ENCODE measurements at places on chromosomes 16 and 17.
A peak's percentile ranks its signal among the peaks of the same experiment; 100 is the strongest.

GRCh38 chr16:57377080-57377841, 5.0 kb downstream of the CX3CL1 start:
- no peak for DNase-seq

DNA sequence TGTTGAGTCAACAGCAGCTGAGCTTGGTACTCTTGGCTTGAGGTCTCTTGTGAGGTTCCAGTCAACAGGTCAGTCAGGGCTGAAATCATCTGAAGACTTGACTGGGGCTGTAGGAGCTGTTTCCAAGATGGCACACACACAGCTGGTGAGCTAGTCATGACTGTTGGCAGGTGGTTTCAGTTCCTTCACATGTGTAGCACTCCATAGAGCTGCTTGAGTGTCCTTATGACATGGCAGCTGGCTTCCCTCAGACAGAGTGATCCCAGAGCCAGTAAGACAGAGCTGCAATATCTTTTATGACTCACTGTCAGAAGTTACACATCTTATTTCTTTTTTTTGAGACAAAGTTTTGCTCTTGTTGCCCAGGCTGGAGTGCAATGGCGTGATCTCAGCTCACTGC, 19.5 kb upstream of the GAS7 start:
- DNase-seq, result no peak

DNA sequence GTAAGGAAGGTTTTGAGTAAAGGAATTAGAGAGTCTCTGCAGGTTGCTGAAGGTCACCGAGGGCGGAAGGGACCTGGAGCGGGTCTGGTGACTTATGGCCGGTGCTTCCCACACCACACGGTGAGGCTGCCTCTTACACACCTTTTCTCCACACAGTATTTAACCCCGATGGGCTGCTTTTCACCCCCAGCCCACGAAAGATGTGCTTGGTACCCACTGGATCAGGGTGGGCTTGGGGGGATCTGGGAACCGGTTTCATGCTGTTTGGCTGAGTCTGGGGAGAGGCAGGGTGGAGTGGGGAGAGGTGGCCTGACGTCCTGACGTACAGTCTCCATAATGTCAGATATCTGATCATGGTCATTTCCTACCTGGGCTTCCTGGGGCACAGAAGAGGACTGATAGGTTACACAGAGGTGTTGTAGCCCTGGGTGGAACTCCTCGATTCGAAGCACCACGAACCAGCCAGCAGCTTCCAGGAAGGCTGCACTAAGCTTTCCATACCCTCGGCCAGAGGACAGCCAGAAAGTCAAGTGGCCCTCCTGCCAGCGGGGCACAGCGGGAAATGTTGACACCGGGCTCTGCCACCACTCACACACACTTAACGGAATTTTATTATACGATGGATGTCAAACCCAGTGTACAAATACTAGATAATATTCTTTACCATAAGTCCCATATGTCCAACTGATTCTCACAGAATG, 34.0 kb downstream of the OR1D5 start:
- no peak for DNase-seq

DNA sequence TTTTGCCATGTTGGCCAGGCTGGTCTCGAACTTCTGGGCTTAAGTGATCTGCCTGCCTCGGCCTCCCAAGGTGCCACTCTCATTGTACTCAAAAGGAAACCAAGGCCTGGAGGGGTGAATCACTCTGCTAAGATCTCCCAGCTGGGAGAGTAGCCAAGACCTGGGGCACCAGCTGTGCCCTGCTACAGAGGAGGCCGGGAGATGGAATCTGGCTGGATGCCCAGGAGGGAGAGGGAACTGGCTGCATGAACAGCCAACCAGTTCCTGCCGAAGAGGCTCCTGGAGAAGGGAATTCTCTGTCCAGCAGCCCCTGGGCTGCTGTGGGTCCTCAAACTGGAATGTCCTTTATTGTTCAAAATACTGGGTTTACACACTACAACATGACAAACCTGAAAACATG, 238.7 kb upstream of the CIBAR2 start:
- peak; percentile 33 for DNase-seq

DNA sequence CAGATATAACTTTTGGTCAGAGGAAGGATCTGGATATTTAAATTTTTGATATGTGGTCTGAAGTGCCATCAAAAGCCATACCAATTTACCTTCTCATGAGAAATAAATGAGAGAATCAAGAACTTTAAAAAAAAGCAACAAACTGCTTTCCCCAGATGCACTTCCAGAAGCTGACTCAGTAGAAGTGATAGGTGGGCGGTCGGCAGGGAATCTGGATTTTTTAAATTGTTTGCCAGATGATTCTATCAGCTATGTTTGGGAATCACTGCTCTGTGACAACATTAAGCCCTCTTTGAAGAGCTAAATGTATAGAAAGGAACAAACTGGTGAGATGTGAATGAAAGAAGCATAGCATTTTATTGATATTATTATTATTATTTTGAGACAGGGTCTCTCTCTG, 19.2 kb downstream of the CDH3 start:
- no peak for DNase-seq

GRCh38 chr17:17970699-17971430, 1.3 kb downstream of the TOM1L2 start:
- no peak for DNase-seq

DNA sequence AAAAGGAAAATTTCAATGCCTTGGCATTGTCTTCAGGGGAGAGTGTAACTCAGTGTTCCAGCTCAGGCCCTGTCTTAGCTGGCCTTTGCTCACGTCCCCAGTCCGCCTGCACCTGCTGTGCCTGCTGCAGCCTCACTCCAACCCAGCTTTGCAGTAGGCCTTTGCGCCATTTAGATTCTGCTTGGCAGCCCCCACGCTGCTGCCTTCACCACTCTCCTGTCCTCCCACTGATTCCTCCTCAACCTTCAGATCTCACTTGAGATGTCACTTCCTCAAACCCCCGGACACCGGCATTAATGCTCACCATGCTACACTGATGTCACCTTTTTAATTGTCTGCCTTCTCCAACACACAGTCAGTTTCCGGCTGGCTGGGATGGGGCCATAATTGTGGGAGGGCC, 166.2 kb downstream of the SHISA9 start:
- no peak for DNase-seq

DNA sequence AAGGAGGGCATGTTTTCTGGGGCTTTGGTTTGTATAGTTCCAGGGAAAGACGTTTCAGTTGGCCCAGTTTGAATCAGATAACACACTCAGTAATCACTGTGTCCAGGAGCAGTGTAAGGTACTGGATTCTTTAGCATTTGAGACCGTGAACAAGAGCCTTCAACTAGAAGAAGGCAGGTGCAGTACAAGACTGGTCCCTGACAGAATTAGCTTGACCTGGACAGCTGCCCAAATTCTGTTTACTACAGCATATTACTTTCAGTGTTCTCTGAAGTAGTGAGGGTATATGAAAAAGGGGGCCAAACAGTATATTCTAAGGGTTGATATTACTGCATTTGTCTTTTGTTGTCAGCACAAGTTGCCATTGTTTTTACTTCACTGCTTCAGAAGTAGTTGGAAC, 81.3 kb downstream of the COX10 start:
- DNase-seq, result no peak
